Uterus (tissue), 4 donors: ENCODE measurements at places on chromosomes 3 and 15.

DNA sequence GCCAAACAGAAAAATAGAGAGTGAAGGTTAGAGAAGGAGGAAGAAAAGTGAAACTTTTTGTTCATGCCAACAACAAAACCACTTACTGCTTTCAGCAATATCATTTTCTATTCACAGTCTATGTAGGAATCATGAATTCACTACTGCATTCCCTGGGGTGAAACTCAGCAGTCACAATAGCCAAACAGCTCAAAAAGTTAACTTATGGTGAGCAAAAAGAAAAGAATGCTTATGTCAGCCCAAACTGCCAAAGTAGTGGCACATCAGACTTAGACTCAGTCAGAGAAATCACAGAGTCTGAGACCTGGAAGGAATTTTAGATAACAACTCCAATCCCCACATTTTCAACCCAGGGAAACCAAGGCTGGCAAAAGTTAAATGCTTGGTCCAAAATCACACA, 238.7 kb upstream of the TMCO5A start:
- DNase-seq, result no peak

- no peak for DNase-seq
Observed at GRCh38 chr3:33544126-33544525, 103.9 kb upstream of the UBP1 start.

- no peak for DNase-seq
Observed at GRCh38 chr3:184160456-184160855, 5.3 kb downstream of the DVL3 start.

GRCh38 chr3:141385406-141386125, 17.3 kb downstream of the ZBTB38 start:
- DNase-seq, result no peak

DNA sequence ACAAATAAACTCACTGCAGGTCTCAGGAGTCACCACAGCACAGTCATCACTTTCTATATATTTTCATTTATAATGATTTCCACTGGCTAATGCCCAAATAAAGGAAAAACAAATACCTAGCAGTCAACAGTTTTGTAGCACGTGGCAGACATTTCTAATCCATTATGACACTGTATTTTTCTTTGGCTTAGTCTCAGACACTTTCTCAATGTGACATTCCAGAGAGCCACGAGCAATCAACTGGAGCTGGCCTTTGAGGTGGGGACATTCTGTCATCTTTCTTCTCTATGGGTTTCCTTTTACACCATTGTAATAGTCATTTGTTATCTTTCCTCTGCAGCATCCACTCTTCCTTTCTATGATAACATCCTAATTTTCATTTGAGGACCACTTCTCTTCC, 119.7 kb downstream of the WNT5A start:
- no peak for DNase-seq

GRCh38 chr3:98500019-98500418, 2.5 kb downstream of the OR5K2 start:
- no peak for DNase-seq

- DNase-seq, result no peak
Observed at GRCh38 chr3:141979050-141979671, 102.7 kb downstream of the ATP1B3 start.

DNA sequence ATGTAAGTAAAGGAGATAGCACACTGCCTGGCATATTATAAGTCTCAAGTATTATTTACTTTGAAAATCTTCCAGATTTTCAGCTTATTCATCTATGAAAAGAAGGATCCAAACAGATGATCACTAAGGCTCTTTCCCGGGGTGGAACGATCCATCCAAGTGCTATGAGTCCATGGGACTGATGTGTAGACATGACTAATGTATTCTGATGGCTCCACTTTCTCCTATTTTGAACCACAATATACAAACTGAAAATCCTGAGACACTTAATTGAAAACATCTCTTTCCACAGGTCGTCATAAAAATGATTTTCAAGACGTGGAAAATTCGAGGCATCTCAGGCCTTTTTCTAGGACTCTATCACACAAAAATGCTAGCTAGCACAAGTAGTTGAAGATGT, 33.4 kb upstream of the CHRM5 start:
- DNase-seq, result no peak

GRCh38 chr3:194556086-194557056, 69.6 kb upstream of the ATP13A3 start:
- DNase-seq, result no peak

DNA sequence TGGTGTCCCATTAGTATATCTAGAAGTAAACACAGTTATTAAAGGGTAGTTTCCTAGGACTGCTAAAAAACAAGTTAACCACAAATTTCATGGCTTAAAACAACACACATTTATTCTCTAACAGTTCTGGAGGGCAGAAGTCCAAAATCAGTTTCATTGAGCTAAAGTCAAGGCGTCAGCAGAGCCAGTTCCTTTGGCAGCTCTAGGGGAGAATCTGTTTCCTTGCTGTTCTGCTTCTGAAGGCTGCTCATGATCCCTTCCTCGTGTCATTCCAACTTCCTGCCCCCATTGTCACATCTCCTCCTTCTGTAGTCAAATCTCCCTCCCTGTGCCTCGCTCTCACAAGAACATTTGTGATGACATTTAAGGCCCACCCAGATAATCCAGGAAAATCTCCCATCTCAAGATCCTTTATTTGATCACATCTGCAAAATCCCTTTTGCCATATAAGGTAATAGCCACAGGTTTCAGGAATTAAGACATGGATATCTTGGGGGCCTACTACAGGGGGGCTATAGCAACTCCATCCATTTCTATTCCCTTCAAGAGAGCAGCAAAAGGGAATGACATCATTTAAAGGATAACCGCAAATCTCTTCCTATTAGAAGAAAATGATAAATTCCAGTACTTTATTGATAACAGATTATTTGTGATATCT, 50.1 kb downstream of the GPR176 start:
- DNase-seq, result no peak

DNA sequence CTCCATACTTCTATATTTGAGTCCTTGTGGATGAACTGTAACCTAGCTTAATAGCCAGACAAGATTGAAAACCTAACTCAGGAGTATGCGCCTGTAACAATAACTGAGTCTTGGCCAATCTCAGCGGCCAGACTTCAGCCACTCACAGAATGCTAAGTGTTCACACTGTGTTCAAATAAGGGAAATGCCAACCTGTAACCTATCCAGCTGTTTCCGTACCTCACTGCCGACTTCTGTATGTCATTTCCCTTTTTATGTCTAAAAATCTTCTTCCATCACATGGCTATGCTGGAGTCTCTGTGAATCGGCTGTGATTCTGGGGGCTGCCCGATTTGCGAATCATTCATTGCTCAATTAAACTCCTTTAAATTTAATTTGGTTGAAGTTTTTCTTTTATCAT, 169.2 kb downstream of the NFKBIZ start:
- DNase-seq, result no peak
